ENCODE measurements at places on chromosomes 16 and 17. TPM values are rescaled to one million over a fixed set of nuclear protein-coding genes. Genes with fewer than 3 reads are reported as not detected.

MC1R gene
- 2.8 TPM for total RNA-seq

FAM20A gene
- not detected for total RNA-seq

CASKIN1 gene
- total RNA-seq: 0.18 TPM

SLC5A11 gene
- 0.29 TPM for total RNA-seq

DNA sequence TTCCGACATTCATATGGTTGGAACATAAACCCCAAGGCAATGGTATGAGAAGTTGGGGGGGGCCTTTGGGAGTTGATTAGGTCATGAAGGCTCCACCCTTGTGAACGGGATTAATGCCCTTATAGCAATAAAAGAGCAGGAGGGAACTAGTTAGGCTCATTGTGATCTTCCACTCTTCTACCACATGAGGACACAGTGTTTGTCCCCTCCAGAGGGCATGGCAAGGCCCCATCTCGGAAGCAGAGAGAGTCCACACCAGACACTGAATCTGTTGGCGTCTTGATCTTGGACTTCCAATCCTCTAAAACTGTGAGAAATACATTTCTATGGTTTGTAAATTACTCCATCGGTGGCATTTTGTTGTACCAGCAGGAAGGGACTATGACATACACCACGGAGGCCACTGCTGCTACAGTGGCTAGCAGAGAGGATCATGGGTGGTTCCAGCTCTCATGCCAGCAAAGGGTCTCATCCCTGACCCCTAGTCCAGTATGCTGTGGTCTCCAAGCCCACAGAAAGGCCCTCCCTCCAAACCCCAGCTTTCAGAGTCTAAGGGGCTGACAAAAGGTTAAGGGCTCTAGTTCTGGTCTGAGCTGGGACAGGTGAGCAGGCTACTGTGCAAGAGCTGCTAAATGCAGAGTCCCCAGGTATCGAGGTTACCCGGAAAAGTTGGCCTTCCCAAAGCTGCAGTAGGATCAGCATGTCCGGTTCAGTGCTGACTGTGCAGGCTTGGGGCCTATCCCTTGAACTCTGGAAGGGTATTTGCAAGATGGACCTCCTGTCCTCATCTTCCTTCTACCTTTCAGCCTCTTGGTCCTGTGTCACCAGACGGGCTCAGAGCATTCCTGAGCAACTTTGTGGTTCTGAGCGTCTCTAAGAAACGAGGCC is 12.2 kb downstream of the CCR7 start:
- DNase-seq: no peak

DNA sequence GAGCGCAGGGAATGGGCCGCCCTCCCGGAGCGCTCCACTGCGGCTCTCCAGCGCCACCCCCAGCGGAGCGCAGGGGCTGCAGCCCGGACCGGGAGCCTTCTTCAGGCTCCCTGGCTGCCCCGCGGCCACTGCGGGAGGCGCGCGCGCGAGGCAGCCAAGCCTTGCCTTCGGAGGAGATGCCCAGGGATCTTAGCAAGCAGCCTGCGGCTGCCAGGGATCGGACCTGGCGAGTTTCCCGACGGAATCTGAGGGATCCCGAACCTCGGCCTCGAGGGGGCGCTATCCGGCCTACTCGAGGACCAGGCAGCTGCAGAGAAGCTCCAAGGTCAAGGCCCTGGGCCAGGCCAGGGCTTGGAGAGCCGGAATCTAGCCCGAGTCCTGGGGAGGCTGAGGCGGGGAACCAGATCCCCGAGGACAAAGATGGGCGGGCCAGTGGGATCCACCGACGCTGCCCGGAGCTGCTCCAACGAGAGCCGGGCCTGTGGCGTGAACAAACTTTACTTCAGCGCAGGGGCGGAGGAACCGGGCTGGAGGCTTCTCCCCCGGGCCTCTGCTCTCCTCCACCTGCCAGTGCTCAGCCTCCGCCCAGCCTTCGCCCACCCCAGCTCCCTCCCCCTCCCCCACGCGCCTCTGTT is at the start of gene IRX6:
IRX6 (plus strand) TSS at position 567 of the 635 bp plus-strand sequence. CDS start 889 bp downstream, outside the sequence.
- no peak for DNase-seq

DNA sequence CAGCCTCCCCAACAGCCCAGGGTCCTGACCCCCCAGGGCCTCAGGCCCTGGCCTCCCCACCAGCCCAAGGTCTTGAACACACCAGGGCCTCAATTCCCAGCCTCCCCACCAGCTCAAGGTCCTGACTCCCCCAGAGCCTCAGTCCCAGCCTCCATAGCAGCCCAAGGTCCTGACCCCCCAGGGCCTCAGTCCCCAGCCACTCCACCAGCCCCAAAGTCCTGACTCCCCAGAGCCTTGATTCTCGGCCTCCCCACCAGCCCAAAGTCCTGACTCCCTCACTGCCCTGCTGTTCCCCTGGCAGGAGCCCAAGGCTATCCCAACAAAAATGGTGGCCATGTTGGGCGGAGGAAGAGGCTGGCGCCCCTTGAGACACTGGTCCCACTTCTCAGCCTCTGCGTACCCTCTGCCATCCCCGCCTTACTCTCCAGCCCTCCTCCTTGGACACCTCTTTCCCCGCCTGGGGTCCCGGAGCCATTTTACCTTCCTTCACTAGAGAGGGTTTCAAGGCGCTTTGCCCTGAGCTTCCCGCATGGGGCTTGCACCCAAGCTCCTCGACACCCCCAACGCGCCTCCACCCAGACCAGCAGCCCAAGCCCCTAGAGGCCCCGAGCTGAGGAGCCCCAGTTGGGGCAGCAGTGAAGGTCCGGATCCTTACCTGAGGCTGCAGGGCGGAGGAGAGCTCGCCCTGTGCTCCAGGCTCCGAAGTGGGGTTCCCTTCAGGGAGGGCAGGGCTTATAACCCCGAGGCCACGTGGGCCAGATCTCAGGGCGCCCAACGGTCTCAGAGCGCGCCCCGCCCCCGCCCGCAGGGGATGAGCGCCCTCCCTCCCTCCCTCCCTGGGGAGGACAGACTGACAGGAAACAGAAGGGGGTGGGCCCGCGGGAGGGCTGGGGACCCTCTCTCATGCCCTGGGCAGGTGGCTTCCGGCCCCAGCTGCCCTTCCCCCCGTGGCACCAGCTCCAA is 3.5 kb upstream of the TSPOAP1 start:
- no peak for DNase-seq

DNA sequence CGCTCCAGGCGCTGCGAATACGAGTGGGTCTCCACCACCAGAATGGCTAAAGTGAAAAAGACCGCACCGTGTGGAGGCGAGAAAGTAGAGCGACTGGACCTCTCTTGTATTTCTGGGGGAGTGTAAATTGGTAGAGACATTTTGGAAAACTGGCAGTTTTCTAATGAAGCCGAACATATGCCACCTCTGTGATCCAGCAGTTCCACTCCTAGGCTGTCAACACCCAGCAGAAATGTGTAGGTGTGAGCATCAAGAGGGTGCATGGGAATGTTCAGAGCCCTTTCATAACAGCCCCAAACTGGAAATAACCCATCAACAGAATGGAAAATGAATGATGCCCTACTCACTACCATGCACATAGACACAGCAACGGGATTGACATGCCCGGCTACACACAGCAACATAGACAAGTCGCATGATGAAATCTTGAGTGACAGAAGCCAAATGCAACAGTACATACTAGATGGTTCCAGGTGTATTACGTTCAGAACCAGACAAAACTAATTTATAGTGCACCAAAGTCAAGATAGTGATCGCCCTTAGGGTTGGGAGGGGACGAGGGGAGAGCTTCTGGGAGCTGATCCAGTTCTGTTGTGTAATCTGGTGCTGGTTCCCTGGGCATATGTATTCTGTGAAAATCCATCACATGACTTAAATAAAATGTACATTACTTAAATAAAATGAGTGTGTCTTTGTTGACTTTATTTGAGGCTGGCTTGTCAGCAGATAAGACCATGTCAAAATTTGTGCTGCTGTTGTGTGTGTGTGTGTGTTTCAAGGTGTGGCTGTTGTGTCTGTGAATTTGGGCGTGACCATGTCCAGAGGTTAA is 877 bp upstream of the BCL7C start:
- DNase-seq: no peak

DNA sequence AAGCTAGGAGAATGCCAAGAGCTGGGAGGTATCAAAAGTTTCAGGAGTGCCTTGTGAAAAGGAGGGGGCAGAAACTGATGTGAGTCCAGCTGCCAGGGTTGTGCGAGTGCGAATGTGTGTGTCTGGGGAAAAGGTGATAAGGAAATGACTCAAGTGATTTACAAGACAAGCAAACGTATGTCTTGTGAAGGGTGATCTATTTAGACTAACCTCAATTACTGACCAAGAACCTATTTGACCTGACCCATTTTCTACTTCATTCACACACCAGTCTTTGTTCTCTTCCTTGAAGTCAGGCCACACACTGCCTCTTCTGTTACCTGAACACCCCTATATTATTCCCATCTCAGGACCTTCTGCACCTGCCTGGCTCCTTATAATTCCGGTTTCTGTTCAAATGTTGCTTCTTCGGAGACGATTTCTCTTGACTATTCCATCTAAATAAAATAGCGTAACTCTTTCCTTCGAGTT is 1.0 kb downstream of the GDE1 start:
- no peak for DNase-seq

DNA sequence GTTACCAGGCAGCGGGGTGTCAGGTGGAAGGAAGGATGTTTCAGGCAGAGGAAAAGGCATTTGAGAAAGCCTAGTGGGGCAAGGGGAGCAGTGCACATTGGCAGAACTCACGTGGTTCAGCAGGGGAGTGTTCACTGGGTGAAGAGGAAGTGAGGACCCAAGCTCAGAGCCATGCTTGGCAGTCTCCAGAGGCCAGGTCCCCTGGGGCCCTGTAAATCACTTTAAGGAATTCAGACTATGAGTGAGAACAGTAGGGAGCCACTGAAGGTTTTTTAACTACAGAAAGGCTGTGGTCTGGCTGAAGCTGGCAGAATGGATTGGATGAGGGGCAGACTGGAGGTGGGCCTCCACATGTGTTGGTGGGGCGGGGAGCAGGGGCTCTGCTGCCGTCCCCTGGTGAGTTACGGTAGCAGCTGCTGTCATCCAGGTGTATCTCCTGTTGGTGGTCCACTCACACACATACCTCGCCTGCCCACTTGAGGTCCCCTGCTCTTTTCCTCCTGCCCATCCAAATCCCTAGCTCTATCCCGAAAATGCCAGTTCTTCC is 5.1 kb downstream of the CLEC16A start:
- no peak for DNase-seq

- no peak for DNase-seq
Measured at GRCh38 chr17:82917699-82918345, 78.0 kb upstream of the ZNF750 start.

DNA sequence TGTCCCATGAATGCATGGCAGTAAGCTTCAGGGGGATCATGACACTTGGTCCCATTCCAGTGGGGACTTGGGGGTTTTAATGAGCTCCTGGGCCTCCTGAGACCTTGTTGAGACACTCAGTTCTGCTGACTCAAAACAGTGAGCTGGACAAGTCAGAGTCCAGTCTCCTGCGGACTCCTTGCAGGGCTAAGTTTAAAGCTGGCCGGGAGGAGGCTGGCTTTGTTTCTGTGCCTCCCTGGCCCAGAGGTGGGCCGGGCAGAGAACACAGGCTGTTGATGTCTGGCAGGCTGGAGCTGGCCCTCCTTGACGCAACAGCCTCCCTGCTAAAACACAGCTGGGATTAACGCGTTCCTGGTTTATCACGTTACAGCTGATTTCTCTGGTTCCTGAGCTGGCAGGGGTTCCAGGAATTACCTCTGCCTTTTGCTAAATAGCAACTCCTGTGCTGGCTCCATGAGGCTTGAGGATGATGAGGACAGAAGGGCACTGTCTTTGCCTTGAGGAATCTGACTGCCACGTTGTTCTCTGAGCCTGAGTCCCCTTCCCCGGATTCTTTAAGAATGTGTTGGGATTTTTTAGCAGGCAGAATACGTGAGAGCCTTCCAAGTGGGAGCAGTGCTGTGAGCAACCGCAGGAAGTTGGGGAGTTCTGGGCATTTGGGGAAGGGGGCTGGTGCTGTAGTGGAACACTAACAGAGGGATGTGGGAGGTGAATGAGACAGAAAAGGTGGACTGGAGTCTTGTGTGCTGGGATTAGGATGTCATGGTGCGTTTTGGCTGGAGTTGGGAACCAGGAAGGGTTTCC is 2.0 kb downstream of the GPT2 start:
- no peak for DNase-seq

- no peak for DNase-seq
Measured at GRCh38 chr16:25845901-25846300, 154.1 kb downstream of the HS3ST4 start.

- no peak for DNase-seq
Measured at GRCh38 chr16:48681520-48681919, 71.5 kb upstream of the N4BP1 start.

- no peak for DNase-seq
Measured at GRCh38 chr17:5788266-5788900, 204.1 kb upstream of the NLRP1 start.

GRCh38 chr16:80993307-80993706 is 13.4 kb downstream of the CMC2 start:
- peak; percentile 78 for DNase-seq

DNA sequence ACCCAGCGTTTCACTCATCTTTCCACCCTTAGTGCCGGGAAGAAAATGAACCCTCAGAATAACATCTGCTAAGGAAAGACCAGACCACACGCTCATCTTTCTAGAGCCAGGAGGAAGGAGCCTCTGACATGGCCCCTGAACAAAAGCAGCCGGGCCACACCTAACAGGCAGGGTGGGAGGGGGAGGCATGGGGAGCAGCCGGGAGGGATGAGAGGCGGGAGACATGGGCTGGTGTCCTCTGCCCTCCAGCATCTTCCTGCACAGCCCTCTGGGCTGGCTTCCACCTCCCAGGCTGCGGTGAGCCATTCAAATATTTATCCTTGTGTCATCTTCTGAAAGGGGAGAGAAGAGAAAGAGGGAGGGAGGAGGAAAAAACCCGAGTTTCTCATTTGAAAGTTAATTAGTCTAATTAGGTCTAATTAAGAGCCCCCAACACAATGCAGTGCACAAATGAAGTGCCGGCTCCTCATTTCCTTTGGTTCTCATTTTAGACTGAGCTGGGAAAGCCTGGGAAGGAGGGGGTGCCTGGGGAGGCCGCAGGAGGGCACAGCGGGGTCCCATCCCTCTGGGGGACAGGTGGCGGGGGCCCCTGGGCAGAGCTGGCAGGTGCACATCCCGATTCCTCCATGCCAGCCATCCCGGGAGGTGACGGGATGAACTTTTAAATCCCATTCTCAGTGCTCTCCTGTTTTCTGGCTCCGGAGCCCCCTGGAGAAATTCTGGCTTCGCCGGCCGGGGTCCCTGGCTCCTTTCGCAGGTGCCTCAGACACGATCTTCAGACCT is 90.5 kb downstream of the ENGASE start:
- DNase-seq: no peak

GRCh38 chr16:31083556-31083955 is 5.2 kb downstream of the PRSS53 start:
- no peak for DNase-seq

- DNase-seq: no peak
Measured at GRCh38 chr17:75876190-75876937, 2.0 kb downstream of the TRIM47 start.

DNA sequence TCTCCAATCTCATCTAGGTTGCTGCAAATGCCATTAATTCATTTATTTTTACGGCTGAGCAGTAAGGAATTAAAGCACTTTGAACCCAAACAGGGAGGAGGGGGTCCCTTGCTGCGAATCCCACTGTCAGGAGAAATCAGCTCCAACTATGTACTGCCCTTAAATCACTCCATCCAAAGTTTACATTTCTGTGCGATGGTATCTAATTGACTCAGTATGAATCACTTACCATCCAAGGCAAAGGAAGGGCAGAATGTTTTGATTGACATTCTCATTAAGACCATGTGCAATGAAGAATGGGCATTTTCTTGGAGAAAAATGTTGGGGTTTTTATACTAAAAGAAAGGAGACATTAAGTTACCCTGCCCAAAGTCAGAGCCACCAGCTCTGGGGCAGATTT is 47.7 kb upstream of the XYLT1 start:
- no peak for DNase-seq

GRCh38 chr17:9669551-9670008 is 24.3 kb downstream of the USP43 start:
- DNase-seq: no peak

Data from glomerular endothelial cell (primary cell).